ENCODE measurements at places on chromosomes 5 and 9.
A peak's percentile ranks its signal among the peaks of the same experiment; 100 is the strongest.

- no peak for DNase-seq
Observed at GRCh38 chr5:38373743-38374142, 115.4 kb downstream of the EGFLAM start.

DNA sequence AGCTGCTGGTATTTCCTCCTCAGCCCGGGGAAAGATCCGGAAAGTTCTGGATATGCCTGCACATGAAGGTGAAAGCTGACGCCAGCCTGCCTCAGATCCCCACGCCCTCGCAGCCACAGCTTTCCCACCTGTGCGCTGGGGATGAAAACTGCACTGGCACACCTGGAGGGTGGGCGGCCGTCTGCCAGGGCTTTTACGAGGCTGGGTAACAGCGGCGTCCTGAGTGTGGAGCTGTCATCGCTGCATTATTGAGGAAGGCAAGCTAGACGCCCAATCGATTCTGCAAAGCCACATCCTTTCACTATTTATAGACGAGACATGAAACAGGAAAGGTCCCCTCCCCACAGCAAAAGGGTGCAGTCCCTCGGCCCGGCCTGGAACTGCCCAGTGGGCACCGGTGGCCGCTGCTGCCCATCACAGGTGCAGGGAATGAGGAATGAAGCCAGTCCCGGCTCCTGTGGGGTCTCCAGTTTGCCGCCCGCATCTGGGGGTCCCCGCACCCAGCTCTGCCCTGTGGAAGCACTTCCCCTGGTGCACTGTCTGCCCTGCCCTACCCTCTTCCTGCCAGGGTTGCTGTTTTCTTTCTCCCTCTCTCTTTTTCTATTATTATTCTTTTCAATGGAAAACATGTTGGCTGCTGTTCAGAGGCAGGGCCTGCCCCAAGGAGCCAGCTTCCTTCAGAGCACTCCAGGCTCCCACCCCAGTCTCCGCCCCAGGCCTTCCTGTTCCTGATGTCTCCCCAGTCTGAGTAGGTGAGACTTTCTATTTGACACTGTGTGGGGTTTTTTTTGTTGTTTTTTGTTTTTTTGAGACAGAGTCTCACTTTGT, 7.0 kb downstream of the NOTCH1 start:
- DNase-seq: no peak

DNA sequence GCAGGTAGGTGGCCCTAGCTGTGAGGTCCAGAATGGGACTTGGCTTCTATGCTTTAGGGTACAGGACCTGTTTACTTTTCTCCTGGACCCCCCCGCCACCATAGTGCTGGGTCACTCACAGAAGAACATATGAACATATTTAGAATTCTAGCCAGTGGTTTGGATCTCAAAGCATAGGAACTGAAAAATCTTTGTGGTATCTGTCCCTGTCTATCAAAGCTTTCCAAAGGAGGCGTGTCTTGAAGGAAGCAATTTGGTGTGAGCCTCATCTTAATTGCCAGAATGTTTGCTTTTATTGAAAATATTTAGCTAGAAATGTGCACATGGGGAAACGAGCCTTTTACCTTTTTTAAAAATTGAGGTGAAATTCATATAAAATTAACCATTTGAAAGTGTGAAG, 6.2 kb downstream of the PHF2 start:
- DNase-seq: no peak

- no peak for DNase-seq
Observed at GRCh38 chr9:79346350-79347020, 225.3 kb upstream of the TLE4 start.

GRCh38 chr5:66713998-66714397, 117.8 kb downstream of the MAST4 start:
- no peak for DNase-seq

GRCh38 chr9:34187891-34188240, 9.0 kb downstream of the UBAP1 start:
- no peak for DNase-seq

- DNase-seq: no peak
Observed at GRCh38 chr9:8680658-8681057, 881.1 kb upstream of the DMAC1 start.

DNA sequence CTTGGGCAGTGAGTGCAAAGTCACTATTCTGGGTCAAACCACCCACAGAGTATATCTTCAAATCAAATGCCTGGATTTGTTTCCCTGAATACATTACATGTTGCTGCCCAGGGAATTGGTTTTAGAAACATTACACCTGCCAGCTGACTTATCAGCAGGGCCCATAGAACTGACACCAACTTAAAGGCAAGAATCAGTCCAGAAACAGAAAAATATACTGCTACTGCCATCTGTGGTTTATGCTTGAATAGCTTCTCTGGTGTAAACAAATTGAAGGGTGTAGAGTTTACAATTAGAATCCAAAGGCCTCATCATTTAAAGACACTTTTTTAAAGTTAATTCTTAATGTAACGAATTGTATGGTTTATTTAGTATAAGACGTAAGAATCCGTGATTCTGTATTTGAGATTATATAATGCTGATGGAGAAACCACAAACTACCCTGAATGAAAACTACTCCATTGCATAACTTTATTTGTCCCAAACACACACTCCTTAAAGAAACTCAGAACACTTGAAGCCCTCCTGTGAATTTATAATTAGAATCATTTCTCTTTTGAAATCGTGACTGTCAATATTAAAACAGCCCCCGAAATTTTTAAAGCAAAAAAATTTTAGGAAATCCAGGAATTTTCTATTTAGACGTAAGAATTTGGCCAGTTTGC, 6.2 kb downstream of the NR6A1 start:
- peak; percentile 43 for DNase-seq

DNA sequence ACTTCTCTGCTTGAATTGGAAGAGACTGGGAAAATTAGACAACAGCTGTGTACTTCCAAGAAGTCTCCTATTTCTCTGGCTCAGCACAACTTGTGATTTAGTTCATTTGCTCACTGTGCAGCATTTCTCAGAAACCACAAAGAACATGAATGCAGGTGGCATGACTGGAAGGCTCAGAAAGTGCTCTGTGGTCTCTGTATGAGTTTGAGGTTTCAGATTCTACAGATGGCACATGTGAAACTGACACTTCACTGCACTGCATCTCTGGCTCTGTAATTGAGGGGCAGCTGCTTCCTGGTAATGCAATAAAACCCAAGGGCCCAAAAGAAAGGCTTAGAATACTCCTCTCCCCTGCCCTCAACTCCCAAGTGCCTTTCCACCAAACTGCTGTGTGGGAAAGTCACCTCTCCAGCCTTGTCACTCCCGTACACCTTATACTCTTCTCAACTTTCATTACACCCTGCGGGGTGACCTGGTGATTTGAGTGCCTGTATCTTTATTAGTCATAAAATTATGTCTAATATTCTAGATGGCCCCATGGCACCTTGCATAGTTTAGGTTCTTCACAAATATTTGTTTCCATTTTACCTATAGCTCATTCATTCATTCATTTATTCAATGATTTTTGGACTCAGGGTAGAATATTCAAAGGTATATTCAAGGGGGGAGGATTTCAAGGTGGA, 82.5 kb downstream of the ESM1 start:
- DNase-seq: no peak

GRCh38 chr9:20016611-20017010, 227.8 kb upstream of the SLC24A2 start:
- DNase-seq: no peak

DNA sequence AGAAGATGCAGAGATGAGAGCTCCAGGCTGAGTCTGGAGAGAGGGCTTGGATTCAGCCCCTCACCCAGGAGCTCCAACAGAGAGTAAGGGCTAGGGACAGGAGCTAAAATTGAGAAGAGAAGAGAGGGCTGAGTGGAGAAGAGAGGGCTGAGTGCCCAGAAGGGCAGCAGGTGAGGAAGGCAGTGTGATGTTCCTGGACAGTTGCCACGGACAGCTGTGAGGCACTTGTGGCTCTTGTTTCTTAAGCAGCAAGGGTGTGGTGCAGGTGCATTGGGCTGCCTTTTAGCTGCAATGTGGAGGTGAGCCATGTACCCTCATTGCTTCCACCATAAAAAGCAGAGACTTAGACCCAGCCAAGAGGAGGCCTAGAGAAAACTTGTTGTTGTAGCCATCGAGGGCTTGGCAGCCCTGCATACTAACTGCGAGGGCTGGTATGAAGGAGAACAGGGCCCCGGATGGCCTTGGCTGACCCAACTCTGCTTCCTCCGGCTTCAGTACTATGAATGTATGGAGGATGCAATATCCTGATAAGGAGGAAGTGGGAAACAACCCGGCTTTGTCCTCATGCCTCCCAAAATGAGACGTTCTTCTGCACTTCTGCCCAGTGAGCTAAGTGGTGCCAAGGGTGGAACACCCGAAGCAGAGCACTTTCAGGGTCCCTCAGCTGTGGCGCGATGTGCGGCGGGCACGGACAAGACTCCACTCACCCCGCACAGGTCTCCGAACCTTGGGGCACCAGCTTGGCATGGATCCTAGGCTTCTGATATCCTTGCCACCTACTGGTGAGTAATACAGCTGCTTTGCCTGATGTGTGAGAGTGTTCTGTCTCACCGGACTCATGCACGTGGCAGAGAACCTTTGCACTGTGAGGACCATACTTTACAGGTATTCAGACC, 65.2 kb downstream of the LRRC70 start:
- DNase-seq: no peak

- no peak for DNase-seq
Observed at GRCh38 chr9:75855509-75855908, 35.0 kb upstream of the PCSK5 start.

DNA sequence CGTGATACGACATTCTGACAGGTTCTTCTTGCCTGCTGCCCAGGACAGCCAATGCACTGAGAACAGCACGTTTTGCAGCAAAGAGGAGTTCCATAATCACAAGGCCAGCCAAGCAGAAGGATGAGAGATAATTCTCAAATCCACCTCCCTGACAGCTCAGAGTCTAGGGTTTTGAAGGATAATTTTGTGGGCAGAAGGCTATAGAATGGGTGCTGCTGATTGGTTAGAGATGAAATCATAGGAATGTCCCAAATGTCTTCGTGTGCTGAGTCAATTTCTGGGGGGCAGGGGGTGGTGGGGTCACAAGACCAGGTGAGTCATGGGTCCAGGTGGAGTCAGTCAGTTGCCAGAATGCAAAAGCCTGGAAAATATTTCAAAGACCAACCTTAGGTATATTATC, 175.5 kb upstream of the SLC30A5 start:
- no peak for DNase-seq

GRCh38 chr9:7871977-7872730, 72.6 kb upstream of the DMAC1 start:
- no peak for DNase-seq

DNA sequence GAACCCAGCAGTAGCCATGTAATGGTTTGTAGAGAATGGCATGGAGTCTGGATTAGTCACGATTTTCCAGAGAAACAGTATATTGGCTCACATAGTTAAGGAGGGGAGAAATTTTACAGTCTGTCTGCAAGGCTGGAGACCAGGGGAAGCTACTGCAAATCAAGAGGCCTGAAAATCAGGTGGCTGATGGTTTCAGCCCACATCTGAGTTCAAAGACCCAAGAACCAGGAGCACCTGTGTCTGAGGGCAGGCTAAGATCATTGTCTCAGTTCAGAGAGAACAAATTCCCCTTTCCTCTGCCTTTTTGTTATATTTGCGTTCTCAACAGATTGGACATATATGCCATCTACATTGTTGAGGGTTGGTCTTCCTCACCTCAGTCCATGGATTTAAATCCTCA, 207.5 kb upstream of the IRX2 start:
- no peak for DNase-seq

DNA sequence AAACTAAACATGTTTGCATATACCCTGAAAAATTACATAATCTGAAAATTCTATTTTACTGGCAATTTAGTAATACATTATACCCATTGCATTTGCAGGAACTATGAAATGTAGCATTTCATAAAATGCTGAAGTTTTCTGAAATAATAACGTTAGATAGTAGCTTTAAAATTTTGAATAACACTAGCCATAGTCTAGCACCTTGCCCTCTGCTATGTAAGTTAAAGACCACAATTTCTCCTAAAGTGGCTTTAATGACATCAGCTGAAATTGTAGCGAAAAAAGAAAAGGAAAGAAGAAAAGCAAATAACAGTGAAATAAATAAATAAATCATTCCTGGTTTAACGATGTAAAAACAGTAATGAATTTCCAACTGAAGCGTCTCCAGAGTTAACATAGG, 172.8 kb upstream of the RASA1 start:
- DNase-seq: no peak

DNA sequence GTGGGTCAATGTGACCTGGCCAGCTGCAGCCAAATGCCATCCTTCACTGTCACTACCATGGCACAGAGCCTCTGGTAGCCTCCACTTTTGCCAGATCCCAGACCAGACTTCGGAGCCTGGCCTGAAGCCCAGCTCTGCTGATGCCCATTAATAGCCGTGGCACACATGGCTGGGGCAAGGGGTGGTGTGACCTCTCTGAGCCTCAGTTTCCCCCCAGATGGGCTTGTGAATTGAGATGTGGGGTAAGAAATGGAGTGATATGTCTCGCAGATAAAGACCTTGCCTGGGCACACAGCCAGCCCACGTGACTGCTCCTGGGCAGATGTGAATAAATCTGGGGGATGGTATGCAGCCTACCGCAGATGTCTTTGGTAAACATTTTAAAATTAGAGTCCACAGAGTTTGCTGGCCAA, 13.9 kb downstream of the SUSD3 start:
- no peak for DNase-seq

GRCh38 chr9:38706493-38706892, 13.4 kb downstream of the FAM240B start:
- DNase-seq: no peak

- no peak for DNase-seq
Observed at GRCh38 chr5:168624850-168625364, 45.7 kb upstream of the PANK3 start.

- no peak for DNase-seq
Observed at GRCh38 chr5:66621146-66621545, 25.0 kb downstream of the MAST4 start.

DNA sequence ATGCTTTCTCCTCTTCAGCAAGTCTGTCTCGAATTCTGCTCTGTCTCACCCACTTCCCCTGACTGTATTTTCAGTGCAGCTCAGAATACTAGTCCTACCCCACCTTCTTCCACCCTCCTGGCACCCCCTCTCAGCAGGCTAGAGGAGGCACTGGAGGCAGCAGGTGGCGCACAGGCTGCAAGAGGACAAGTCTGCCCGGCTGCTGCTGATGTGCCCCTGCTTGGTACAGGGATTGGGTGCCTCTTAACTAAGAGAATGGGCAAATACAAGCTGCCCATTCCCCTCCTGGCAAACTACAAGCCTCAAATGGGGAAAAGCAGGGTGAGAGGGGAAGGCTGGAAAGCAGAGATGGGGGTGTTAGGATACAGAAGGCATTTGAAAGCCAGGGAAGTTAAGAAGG, 5.1 kb downstream of the TLN1 start:
- peak; percentile 64 for DNase-seq

DNA sequence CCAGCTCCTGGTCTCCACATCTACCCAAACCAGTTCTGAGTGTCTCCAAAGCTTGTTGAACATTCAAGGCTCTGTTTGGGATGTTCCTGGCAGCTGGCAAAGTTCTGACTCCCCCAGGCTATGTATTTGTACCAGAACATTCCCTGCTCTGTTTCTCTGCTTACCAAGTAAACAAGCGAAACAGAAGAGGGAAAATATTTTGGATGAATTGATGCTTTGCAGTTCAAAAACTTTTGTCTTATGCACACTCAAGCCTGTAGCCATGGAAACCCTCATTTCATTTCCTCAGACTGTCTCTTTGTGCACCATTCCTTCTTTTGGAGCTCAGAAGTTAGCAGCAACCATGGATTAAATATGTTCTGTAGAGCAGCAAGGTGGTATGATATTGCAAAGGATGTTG, 145.8 kb downstream of the ACTL7B start:
- no peak for DNase-seq

Measured in G401 (cell line).